ENCODE measurements at places on chromosomes 1 and 21. TPM values are rescaled to one million over a fixed set of nuclear protein-coding genes. Genes with fewer than 3 reads are reported as not detected.

The CATSPERE gene
- 1.4 TPM for total RNA-seq

The CD101 gene
- total RNA-seq = 0.82 TPM

The KIF17 gene
- not detected for total RNA-seq

The RC3H1 gene
- 78.9 TPM for total RNA-seq
